Kidney (tissue), 22 donors: ENCODE measurements at places on chromosomes 5 and 9. TPM values are rescaled to one million over a fixed set of nuclear protein-coding genes. Genes with fewer than 3 reads are reported as not detected.

GRCh38 chr9:17742067-17742466 lies 163.2 kb downstream of the SH3GL2 start:
- no peaks in the 10 kb centered on the region for H3K36me3 ChIP-seq
- H3K27me3 ChIP-seq = no peaks in the 10 kb centered on the region
- H3K4me3 ChIP-seq = no peak overlapping the region
- H3K4me1 ChIP-seq = no peaks in the 10 kb centered on the region
- no peak for DNase-seq

GRCh38 chr9:12318732-12319685 lies 374.2 kb upstream of the TYRP1 start:
- no peaks in the 10 kb centered on the region for H3K4me1 ChIP-seq
- DNase-seq = no peak
- H3K27me3 ChIP-seq = no peaks in the 10 kb centered on the region
- no peaks in the 10 kb centered on the region for H3K36me3 ChIP-seq
- no peak overlapping the region for H3K27ac ChIP-seq
- H3K4me3 ChIP-seq = no peak overlapping the region

GRCh38 chr9:101457003-101457402 lies 21.4 kb upstream of the ALDOB start:
- H3K27me3 ChIP-seq = no peaks in the 10 kb centered on the region
- no peaks in the 10 kb centered on the region for H3K36me3 ChIP-seq
- DNase-seq = no peak

DNA sequence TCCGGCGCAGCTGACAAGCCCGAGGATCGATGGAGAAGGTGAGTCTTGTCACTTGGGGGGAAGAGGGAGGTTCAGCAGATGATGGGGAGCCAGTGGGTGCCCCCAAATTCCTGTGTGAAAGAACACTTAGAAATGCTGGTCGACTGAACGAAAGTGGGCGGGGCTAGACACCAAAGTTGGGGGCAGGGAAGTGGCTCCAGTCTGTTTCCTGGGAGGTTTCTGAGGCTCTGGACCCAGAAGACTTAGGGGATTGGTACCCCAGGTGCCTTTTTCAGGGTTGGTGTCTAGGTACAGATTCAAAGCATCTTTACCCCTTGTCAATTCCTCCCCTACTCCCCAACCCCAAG lies 278.6 kb downstream of the ZSWIM6 start:
- no peaks in the 10 kb centered on the region for H3K27me3 ChIP-seq
- no peak overlapping the region for H3K4me3 ChIP-seq
- no peak for DNase-seq
- H3K4me1 ChIP-seq = no peaks in the 10 kb centered on the region
- no peak overlapping the region for H3K27ac ChIP-seq

DNA sequence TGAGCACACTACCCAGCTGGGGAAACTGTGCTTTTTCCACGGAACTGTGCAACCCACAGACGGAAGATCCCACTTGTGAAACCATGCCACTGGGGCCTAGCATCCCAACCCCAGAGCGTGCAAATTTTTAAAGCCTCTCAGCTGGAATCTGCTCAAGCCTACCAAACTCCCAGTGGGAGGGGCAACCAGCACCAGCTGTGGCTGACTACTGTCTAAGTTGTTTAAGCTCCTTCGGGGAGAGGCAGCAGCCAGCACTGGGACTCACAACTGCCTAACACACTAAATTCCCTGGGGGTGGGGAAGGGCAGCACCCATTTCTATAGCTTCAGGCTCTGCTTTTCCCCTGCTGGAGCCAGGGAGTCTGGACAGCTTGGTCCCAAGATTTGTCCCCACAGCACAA lies 287.6 kb upstream of the MSX2 start:
- no peaks in the 10 kb centered on the region for H3K36me3 ChIP-seq
- H3K27ac ChIP-seq = no peak overlapping the region
- H3K4me1 ChIP-seq = no peaks in the 10 kb centered on the region
- H3K27me3 ChIP-seq = no peaks in the 10 kb centered on the region

The TOR1A gene
- 29.2 TPM for total RNA-seq

The TAF11L14 gene
- total RNA-seq = not detected
